Stimulated activated CD8-positive, alpha-beta memory T cell treated with anti-CD3 and anti-CD28 coated beads, Interleukin-4, amount 100 ng/mL, for 4 hours (primary cell): ENCODE measurements at places on chromosomes 7 and 10.

DNA sequence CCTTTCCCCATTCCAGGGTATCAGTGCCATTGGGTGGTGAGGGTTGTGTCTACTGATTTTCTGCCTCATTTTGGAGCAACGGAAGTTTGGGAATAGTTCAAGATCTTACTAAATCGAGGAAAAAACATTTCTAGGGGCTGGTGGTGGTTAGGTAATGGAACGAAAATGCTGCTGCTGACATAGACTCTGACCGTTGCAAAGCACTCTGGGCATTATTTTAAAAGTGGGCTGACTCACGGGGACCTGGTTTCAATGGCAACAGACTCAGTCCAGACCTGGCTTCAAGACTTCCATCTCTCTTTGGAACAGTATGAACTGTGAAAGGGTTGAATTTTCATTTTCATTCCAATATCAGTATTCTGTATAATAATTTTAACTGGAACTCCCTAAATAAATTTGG, 284.0 kb downstream of the PHTF2 start:
- DNase-seq = no peak

DNA sequence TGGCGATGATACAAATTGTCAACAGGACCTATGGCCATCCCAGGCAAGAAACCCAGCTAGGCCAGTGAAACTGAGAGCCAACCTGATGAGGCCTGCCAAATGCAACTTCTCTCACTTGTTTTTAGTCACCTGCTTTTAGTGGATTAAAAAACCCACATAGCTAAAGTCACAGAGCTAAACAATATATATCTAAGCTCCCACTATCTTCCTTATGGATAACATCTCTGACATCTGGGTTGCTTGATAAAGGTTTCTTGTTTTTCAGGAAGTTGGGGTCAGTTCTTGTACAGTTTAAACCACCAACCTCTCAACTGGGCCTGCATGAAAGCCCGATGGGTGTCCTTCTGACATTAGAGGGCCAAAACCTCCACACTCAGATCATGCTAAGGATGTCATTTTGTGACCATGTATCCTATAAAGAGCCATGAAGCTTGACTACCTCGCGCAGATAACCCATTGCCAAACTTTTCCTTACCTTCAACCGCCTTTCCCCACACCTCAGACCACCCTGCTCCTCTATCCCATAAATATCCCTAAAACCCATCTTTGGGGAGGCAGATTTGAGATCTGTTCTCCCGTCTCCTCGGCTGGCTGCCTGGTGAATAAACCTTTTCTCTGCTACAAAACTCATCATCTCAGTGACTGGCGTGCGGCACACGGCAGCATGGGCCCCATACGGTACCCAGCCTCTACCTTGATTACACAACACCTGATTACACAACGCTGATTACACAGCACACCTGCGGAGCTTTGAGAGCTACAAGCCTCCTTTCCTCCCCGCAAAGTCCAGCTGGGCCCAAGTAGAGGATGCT, 797 bp upstream of the STMP1 start:
- DNase-seq = no peak

GRCh38 chr7:54116956-54117355, 425.2 kb upstream of the VSTM2A start:
- DNase-seq = no peak

DNA sequence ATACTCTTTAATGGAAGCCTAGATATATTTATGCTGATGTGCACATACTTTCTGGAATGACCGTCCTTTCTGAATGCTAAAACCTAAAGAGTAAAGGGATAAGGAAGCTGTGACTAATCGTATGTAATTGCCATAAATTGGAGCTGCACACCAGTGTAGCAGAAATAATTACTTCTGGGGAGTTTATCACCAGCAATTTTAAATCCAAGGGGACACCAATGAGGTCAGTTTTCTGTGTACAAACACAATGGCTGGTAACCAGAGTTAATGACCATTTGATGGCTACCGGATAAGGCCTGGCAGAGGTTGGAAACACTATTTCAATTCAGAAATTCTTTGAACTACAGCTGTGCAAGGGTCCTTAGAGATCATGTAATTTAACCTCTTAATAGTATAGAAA, 670.1 kb downstream of the REEP3 start:
- DNase-seq = no peak

GRCh38 chr7:123665157-123665556, 9.5 kb downstream of the LMOD2 start:
- no peak for DNase-seq
